ENCODE measurements at places on chromosomes 16 and 17.

DNA sequence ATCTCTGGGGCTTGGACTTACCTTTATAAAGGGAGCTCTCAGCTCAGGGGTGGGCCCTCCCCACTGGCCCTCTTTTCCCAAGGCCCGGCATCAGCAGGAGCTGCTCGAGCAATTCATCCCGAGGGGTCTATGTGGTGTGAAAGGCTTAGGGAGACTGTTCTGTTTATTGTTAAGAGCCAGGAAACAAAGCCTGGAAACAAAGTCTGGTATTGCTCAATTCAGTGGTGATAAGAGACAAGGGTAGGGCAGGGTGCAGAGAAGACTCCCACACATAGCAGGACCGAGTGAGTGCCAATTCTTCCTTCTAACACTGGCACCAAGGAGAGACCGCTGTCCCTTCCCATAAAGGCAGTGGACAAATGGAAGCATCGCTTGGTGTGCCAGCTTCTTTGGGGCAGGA lies 750.7 kb downstream of the KCNJ18 start:
- DNase-seq = no peak

GRCh38 chr17:27343977-27344607 lies 50.2 kb downstream of the WSB1 start:
- no peak for DNase-seq

DNA sequence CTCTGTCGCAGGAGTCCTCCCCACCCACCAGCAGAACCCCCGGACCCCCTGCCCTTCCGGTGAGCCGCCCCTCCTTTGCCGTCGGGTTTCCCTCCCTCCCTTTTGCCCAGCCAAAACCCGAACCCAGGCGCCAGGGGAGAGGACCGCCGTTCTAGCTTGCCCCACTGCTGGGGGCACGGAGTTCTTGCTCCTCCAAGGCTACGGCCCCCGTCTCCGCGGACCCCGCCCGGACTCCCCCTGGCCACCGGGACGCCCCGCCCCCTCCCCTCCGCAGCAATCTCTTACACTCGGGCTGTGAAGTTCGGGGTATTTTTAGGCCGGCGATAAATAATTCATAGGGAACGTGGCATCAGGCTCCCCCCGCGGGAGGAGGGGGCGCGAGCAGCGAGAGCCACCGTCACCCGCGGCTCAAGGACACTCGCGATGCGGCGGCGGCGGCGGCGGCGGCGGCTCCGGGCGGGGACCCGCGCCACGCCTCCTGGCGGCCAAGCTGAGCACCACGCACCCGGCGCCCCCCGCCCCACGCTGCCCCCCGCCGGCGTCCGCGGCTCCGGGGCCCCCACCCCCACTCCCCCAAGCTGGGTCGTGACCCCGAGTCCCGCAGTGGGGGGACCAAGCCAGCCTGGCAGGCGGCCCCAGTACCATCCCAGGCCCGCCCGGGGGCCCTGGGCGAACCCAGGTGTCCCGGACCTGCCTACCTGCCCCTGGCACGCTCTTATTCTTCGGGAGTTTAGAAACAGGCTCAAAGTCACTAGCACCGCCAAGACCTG lies at the start of gene GRIN2C:
GRIN2C (minus strand) TSS at position 427 of the 770 bp plus-strand sequence. CDS start 4,793 bp downstream, outside the sequence.
- no peak for DNase-seq

DNA sequence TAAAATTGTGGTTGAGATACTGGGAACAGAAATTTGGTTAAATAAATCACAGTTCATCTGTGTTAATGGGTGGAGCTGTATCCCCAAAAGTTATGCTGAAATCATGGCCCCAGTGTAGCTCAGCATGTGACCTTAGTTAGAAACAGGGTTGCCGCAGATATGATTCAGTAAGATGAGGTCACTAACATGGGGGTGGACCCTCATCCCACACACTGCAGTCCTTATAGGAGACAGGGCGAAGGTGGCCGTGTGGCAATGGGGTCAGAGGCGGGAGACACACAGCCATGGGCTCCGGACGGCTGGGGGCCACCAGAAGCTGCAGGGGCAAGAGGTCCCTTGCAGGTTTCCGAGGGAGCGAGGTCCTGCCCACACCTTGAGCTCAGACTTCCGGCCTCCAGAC lies 10.7 kb downstream of the GALNS start:
- no peak for DNase-seq

GRCh38 chr16:57800200-57801097 lies 1.8 kb downstream of the KIFC3 start:
- no peak for DNase-seq

DNA sequence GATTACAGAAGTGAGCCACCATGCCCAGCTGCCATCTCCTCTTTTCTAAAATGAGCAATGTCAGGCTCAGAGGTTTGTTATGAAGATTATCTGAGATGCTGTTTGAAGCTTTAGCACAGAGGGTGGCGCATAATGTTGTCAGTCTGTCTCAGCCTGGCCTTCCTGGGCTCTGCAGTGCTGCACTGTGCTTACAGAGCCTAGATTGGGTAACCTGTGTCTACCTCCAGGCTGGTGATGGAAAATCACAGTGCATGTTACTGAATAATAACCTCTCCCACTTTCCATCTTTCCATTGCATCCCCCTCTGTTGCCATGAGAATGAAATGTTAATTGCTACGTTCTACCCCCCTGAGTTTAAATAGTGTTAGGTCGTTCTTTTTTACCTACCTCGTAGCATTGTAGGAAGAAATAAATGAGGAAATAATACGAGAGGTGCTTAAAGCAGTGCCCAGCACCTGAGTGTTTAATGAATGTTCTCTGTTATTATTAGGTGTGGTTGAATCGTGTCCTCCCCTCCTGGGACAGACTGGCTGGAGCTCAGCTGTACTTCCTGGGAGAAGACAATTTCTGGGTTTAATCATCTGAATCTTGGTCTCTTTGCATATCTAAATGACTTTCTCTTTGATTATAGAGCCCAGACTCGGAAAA lies 6.2 kb downstream of the LDAF1 start:
- DNase-seq = no peak

DNA sequence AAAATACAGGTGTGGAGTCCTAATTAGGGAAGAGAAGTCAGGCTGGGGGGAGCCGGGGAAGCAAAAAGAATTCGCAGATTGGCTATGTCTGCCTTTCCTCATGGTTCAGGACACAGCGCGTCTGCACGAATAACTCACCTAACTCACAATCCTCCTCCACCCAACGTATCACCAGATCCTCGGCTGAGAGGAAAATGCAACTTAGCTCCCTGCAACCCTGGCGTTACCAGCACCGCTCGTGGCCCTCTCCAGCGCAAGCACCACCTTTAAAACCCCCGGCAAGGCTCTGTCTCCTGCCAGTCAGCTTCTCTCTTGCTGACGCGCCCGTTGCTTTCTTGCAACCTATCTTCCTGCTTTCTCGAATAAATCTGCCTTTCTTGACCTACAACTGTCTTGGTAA lies 49.8 kb upstream of the METRNL start:
- DNase-seq = no peak

GRCh38 chr16:30615358-30616091 lies 5.3 kb upstream of the ZNF689 start:
- DNase-seq = no peak

GRCh38 chr16:48542020-48542473 lies 67.9 kb downstream of the N4BP1 start:
- DNase-seq = peak; percentile 31

DNA sequence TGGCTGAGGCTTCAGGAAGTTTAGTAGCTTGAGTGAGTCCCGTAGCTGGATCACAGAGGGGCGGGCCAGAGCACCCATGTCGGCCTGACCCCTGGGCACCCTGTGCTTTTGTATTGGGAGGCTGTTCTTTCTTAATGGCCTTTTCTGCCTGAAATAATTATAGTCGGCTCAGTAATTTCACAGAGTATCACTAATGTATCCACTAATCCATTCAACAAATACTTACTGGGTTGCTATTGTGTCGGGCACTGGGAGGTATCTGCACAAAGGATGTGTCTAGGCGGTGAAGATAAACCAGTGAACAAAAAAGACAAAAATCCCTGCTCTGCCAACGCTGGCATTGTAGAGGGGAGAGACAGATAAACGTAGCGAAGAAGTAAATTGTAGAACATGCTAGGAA lies 318.6 kb downstream of the FOXL1 start:
- DNase-seq = no peak

DNA sequence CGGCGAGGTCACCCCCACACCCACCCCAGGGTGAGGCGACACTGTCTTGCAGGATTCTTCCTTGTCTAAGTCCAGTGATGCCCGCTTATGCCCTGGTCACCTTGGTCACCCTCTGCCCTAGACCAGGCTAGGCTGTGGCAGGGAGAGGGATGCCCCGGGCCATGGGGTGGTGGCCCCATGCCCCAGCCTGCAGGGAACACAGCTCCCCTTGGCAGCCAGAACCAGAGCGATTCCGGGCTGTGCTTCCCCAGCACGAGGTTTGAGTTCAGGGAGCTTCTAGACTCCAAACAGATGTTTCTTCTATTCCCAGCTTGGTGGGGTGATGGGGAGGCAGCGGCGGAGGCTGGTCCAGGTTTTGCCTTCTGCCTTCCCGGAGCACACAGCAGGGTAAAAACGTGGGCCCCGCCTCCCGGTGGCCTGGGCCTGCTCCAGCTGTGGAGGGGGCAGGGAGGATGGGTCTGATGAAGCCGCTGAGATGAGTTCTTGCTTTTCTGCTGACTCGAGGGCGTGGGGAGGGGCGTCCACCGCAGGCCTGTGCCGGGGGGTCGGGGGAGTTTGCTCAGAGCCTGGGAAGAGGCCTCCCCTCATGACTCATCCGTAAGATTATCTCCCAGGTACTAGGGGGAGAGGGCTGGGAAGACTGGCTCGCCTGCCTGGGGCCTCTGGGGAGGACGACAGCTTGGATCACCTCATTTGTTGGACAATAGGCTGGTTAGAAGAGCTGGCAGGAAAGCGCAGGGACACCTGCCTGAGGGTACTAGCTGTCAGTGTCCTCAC lies 15.4 kb downstream of the SMTNL2 start:
- no peak for DNase-seq

DNA sequence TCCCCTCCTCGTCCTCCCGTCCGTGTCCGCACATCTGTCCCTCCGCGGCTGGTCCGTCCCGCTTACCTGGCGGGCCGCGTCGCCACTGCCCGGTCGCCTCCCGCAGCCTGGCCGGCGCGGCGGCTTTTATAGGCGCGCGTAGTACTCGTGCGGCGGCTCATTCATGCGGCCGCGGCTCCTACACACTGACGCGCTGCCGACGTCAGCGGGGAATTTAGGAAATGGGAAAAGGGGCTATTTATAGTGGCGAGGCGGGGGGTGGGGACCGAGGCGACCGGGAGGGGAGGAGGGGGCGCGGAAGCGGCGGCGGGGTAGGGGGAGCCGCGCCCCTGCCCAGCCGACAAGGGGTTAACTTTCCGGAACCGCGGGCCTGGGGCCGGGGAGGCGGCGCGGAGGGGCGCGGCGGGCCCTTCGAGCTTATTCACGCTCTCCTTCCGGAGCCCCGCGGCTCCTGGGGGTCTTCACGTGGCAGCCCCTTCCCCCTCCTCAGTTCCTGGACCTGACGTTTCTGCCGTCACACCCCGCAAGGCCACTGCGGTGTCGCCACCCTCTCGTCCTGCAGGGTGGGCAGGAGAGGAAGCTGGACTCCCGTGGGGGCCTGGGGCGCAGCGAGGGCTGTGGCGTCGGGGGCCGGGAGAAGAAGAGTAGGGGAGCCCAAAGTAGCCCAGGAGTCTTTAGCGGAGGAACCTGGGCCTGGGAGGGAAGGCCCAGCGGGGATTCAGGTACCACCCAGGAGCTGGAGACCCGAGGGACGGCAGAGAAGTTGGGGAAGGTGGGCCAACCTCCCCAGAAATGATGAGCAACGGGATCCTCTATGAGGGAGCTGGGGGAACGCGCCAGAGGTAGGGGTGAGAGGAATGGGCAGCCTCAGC lies 3.6 kb upstream of the HIC1 start:
- DNase-seq = no peak

DNA sequence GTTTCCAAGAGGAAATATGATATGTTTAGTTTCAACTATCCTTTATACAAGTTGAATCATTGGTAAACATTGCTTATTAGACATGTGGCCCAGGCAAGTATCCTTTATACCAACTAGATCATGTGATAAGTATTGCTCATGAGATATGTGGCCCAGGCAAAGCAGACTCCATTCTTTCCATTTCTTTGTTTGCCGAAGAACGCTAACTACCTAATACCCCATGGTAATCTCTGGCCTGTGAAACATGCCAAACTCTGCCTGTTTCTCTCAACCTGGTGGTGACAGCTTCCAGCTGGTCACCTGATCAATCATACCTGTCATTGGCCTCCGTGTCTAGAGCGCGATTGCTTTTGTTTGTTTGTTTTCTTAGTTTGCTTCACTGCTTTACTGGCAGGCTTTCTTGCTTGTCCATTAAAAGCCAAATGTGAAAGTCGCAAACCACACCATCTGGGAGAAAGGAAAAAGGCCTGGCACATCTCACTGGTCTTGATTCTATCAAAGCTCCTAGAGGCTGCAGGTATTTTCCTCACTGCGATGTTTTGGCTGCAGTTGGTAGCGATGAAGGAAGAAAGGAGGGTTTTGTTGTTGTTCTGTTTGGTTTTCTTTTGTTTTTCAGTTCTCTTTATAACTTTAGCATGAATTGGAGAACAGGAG lies 686.2 kb downstream of the KCNJ2 start:
- DNase-seq = no peak

DNA sequence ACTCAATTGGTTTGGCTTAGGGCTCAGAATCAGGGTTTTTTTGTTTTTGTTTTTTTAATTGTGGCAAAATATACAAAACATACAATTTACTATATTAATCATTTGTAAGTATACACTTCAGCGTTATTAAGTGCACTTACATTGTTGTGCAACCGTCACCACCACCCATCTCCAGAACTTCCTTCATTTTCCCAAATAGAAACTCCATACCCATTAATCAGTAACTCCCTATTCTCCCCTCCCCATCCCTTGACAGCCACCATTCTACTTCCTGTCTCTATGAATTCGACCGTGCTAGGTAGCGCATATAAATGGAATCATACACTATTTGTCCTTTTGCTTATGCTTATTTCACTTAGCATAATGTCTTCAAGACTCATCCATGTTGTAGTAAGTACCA lies 45.2 kb upstream of the DHX40 start:
- no peak for DNase-seq

GRCh38 chr17:78360371-78361224 lies 721 bp upstream of the SOCS3 start:
- DNase-seq = peak; percentile 96

DNA sequence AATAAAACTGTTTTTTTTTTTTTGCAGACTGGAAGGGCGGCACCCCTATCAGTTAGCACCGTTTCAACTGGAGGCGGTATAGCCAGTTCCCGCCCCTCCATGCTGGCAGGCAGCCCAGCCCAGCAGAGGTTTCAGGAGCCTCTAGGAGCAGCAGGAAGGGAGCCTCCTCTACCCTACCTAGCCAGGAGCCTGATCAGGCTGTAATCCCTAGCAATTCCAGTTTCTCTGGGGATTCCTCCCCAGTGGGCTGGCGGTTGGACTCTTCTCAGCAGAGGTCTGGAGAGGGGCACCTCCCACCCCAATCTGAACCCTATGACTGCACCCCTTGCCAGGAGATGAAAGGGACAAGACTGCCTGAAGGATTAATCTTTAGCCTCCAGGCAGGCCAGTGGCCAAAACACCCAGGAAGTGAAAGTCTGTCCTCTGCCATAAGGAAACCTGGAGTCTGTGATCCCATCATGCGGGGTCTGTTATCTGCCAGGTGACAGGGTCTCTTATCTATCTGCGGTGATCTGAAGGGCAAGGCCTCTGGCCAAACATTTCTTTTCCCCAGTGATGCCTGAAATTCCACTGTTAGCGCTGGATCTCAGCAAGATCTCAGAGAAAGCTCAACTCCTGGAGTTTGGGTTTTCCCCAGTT lies 4.9 kb upstream of the CDH1 start:
- no peak for DNase-seq

- no peak for DNase-seq
Measured at GRCh38 chr16:12753203-12754023, 50.3 kb downstream of the CPPED1 start.

Data from SJSA1 (cell line).